ENCODE measurements at places on chromosomes 2 and 18.
A peak's percentile ranks its signal among the peaks of the same experiment; 100 is the strongest.

GRCh38 chr18:62717169-62717924 is 2.0 kb downstream of the PHLPP1 start:
- DNase-seq, result no peak

GRCh38 chr2:89842180-89842908 is 1150.9 kb downstream of the RPIA start:
- no peak for DNase-seq

DNA sequence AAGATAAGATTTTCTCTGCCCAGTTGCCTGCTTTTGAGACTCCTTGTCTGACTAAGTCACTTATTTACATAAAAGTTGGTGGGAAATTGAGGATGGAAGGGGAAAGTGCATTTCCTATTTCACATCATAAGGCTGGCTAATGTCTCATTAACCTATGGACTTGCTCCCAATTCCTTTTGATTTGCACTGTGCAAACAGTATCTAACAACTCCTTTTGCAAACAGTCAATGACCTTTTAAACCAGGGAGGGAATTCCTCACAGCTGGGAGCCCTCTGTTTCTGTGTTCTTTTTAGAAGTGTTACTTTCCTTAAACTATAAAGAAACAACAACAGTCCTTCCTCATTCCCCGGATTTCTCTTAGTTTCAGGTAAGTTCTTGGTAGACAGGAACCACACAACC is 272.8 kb downstream of the RND3 start:
- DNase-seq, result no peak

DNA sequence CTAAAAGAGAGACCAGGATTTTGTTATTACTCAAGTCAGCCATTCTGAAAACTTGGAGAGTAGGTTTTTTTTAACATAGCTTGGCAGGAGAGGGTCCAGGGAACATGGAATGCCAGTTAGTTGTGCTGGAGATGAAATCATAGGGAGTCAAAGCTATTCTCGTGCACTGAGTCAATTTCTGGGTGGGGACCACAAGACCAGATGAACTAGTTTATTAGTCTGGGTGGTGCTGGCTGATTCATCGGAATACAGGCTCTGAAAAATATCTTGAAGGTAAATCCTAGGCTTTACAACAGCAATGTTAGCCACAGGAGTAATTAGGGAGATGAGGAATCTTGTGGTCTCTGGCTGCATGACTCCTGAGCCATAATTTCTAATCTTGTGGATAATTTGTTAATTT is 921.4 kb downstream of the TRIB2 start:
- no peak for DNase-seq

GRCh38 chr2:122205641-122206040 is 450.2 kb downstream of the TSN start:
- no peak for DNase-seq

GRCh38 chr2:23720705-23721453 is 206.0 kb downstream of the ATAD2B start:
- no peak for DNase-seq

DNA sequence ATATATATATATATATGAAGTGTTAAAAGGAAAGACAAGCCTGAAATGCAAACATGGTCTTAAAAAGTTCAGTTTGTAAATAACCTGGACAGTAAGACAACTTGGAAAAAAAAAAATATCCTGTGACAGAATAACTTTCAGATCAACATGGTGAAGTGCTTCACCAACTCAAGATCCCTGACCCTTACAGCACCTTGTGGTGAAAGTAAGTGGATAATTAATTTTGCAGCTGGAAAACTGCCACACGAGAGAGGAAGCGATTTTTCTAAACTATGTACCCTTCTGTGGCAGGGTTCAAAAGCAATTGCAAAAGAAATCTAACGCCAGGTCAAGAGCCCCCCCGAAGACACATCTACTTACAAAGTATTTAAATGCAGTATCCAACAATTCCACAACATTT is 95.8 kb downstream of the PAX3 start:
- no peak for DNase-seq

DNA sequence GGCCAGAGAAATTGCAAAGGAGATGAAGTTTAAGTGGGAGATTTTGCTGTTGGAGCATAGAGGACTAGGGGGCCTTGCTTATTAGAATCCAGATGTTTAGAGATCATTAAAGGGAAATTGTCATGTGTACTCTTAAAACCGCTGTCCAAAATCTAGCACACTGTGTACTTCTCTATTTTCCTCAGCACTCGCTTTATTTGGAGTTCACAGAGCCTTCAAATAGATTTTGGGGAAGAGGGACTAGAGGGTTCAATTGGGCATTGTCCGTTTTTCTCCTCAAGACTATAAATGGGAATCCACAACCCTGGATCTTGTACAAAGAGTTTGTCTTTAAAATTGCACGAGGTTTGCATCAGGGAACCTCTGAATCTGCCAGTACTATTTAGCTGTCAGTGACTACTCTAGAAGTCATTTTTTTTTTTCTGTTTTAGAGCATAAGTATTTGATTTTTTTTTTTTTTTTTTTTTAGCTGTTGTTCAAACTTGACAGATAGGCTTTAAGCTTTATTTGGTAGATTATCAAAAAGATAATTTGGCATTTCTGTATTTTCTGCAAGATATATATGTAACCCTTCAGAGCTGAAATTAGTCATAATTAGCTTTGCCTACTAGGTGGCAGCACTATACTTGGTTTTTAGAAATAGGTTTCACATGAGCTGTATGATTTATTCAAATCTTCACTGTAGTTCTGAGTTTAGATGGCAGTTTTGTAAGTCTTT is 14.2 kb downstream of the PMS1 start:
- no peak for DNase-seq

GRCh38 chr2:240790370-240791220 is 29.4 kb downstream of the KIF1A start:
- DNase-seq, result no peak

DNA sequence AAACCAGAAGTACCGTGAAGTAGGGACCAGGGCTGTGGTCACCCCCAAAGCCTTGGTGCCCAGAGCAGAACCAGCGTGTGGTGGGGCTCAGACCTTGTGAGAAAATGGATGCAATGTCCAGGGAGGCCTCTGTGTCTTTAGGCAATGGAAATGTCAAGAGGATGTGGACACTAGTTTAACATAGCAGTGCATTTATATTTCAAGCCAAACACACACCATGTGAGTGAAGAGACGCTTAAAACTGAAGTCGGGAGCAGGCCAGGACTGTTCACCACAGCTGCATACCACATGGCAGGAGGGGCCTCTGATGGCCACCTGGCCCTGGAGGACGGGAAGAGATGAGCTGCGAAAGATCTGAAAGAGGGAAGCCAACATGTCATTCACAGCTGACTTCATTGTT is 87.3 kb upstream of the LDLRAD4 start:
- no peak for DNase-seq

DNA sequence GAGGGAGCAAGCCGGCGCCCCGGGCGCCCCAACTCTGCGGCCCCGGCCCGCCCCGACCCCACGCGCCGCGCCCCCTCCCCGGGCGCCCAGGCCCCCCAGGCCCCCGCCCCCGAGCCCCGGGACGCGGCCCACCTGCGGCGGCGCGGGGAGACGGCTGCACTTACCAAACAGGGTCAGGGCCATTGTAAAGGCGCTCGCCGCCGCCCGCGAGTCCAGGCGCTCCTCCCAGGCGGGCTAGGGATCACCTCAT is 526 bp downstream of the CHN1 start:
- DNase-seq, result no peak

GRCh38 chr2:239603411-239604356 is 202.9 kb upstream of the HDAC4 start:
- no peak for DNase-seq

- no peak for DNase-seq
Measured at GRCh38 chr2:195408196-195408595, 248.8 kb upstream of the SLC39A10 start.

DNA sequence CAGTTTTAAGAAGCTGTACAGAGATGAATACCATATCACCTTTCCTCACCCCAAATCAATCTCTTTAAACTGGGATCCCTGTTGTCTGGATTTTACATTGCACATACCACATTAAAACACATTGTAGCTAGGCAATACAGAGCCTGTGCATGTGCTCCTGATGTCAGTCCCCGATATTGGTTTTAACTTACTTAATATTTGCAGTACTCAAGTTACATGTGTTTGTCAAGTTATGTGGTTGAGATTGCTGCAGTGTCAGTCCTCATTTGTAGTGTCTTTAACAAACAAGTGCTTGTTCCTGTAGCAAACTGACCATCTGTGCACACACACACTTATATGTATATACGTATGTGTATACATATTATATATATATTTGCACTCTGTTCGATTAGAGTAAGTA is 10.4 kb upstream of the UBE2E3 start:
- no peak for DNase-seq

- DNase-seq, result no peak
Measured at GRCh38 chr2:23106242-23106785, 278.7 kb upstream of the KLHL29 start.

DNA sequence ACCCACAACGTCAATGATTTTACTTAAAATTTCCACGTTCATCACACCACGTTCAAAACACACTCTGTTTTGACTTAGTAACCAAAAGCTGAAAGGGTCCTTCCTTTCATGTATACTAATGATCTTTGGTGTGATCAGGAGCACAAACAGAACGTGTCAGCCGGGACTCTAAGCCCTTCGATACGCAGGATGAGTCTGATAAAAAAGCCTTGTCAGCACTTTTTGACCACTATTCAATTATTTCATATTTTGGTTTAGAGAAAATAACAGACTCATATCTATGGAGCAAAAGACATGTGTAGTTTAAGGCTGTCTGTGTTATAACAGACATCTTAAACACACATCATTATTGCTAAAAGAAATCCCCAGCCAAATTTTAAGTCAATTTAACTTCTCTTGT is 345.3 kb downstream of the ZNF516 start:
- no peak for DNase-seq

DNA sequence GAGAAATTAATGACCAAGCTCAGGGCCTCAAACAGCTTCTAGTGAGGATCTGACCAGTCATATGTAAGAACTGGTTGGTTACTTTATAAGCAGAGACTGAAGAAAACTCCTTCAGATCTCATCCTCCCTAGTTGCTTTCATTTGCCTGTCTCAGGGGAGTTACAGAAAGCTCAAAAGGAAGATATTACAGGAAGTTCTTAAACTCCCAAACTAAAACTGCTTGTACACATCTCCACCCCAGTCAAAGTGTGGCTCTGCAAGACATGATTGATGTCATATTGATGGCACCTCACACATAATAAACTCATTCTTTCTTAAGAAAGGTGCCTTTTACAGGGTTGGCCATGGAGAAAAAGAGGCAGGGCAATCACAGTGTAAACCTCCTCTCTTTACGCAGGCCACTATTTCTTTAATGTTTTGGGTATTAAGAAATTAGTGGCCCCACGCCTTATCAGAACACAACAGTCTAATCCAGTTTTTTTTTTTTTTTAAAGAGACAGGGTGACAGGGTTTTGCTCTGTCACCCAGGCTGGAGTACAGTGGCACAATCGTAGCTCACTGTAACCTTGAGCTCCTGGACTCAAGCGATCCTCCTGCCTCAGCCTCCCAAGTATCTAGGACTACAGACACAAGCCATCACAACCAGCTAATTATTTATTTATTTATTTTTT is 62.6 kb upstream of the STK17B start:
- DNase-seq, result no peak

GRCh38 chr2:239230318-239231052 is 170.3 kb downstream of the HDAC4 start:
- DNase-seq, result no peak

DNA sequence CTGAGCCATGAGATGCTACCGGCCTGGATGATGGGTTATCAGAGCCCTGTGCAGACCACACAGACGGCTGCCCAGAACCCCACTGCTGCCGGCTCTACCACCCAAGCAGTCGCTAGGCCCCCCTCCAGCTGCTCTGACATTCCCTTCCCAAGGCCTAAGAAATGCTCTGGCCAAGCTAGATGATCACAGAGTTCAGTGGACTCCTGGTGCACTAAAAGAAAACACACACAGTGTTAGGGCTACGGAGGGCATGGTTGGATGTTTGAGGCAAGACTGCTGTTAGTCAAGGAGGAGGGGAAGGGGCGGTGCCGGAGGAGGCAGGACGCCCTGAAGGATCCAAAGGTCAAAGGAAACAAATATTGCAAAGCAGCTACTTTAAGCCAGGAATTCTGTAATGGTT is 174.5 kb downstream of the MYCN start:
- no peak for DNase-seq

- no peak for DNase-seq
Measured at GRCh38 chr2:113234721-113235346, 43.9 kb downstream of the PAX8 start.

- DNase-seq, result no peak
Measured at GRCh38 chr18:25256439-25256838, 95.5 kb downstream of the ZNF521 start.

GRCh38 chr2:4047961-4048891 is 344.9 kb downstream of the DCDC2C start:
- no peak for DNase-seq

- peak; percentile 56 for DNase-seq
Measured at GRCh38 chr2:201130524-201131186, 14.7 kb downstream of the CFLAR start.

DNA sequence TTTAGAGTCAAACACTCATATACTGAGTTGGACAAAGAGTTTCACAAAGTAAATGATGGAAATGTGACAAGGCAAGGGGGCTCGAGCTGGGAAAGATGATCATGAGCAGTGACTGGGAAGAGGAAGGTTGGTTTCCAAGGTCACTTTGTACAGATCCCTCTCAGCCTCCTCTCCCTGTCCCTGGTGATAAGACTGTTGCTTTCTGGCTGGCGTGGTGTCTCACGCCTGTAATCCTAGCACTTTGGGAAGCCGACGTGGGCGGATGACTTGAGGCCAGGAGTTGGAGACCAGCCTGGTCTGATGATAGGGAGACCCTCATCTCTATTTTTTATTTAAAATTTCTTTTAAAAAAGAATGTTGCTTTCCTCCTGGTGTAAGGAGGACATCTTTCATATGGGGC is 86.6 kb upstream of the STPG4 start:
- DNase-seq, result no peak

DNA sequence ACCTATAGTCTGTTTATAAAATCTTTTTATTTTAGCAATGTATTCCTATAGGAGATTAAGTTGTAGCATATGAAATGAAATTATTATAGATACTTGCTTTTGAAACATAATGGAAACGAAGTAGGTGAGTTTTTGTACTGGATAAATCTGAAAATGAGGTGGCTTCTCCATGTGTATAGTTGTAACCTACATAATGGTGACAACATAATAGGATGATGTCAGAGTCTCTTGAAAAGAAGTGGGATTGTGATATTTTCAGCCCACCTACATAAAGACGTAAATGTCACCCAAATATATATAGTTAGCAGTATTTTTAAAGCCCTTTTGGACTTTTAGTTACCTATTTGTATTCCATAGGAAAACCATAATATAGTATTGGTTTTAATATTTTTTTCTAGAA is 34.8 kb downstream of the FAM171B start:
- no peak for DNase-seq

GRCh38 chr2:228681426-228681825 is 499.9 kb upstream of the SPHKAP start:
- DNase-seq, result no peak

DNA sequence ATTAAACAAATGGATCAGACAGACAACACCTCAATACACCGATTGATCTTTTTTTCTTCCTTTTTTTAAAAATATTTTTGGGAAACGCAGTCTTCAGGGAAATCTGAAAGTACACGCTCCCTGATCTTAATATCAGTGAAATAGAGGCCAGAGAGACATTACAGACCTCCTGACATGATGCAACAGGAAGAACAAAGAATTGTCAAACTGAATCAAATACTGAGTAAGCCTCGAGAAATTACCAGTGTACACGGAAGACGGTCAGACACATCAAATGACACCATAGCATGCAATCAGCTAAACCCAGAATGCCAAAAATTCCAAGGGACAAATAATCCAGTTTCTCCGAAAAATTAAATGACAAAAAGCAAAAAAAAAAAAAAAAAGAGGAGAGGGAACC is 80.2 kb upstream of the NFU1 start:
- DNase-seq, result no peak

GRCh38 chr2:70850925-70851324 is 15.3 kb upstream of the CD207 start:
- DNase-seq, result no peak
